Gastrocnemius medialis (tissue), 4 donors: ENCODE measurements at places on chromosomes 6 and 20.

GRCh38 chr20:14526891-14527290 lies 189.5 kb upstream of the FLRT3 start:
- no peak overlapping the region for H3K4me3 ChIP-seq
- DNase-seq: no peak
- no peak overlapping the region for H3K27ac ChIP-seq
- H3K27me3 ChIP-seq: no peaks in the 10 kb centered on the region
- no peaks in the 10 kb centered on the region for H3K36me3 ChIP-seq

DNA sequence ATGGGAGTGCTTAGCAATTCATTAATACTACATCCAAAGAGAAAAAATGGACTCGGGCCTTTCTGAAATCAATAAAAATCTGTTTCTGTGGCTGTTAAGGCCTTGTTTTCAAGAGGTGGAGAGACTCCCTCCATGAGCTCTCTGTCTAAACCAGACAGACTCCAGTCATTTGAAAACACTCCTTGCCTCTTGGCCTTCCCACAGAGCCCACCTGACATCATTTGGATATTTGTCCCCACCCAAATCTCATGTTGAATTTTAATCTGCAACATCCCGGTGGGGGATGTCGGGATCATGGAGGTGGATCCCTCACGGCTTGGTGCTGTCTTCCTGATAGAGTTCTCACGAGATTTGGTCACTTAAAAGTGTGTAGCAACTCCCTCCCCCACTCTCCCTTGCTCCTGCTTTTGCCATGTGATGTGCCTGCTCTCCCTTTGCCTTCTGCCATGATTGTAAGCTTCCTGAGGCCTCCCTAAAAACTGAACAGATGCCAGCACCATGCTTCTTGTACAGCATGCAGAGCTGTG lies 226.3 kb downstream of the TBXT start:
- H3K4me1 ChIP-seq: no peaks in the 10 kb centered on the region
- H3K4me3 ChIP-seq: no peak overlapping the region
- H3K27ac ChIP-seq: no peak overlapping the region
- H3K36me3 ChIP-seq: no peaks in the 10 kb centered on the region
- no peaks in the 10 kb centered on the region for H3K27me3 ChIP-seq

DNA sequence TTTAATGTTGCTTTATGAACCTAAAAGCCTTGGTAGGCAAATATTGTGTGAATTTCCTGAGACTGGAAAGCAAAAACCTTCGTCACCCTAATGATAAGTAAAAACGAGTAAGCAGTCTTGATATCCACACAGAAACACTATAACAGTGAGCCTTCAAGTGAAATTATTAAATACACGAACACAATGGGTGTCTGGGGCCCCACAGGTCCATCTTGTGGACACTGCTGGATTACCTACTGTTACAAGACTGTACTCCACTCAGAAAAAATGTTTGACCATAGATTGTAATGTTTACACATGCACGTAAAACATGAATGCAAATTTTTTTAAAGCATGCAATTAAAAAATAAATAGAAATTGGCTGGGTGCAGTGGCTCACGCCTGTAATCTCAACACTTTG lies 466.9 kb downstream of the CD83 start:
- no peaks in the 10 kb centered on the region for H3K4me1 ChIP-seq
- no peak overlapping the region for H3K4me3 ChIP-seq
- H3K27me3 ChIP-seq: no peaks in the 10 kb centered on the region
- H3K36me3 ChIP-seq: no peaks in the 10 kb centered on the region

GRCh38 chr6:24513602-24514001 lies 18.8 kb downstream of the ALDH5A1 start:
- H3K36me3 ChIP-seq: peaks cover 9% of the 10 kb centered on the region
- no peaks in the 10 kb centered on the region for H3K27me3 ChIP-seq
- no peaks in the 10 kb centered on the region for H3K4me1 ChIP-seq
- DNase-seq: no peak
- H3K27ac ChIP-seq: no peak overlapping the region

GRCh38 chr6:105855433-105855832 lies 230.7 kb upstream of the PRDM1 start:
- no peaks in the 10 kb centered on the region for H3K36me3 ChIP-seq
- DNase-seq: no peak
- no peak overlapping the region for H3K27ac ChIP-seq
- H3K4me3 ChIP-seq: no peak overlapping the region
- no peaks in the 10 kb centered on the region for H3K4me1 ChIP-seq
